ENCODE measurements at places on chromosomes 6 and 20. TPM values are rescaled to one million over a fixed set of nuclear protein-coding genes. Genes with fewer than 3 reads are reported as not detected.

GRCh38 chr6:165791876-165792437 is 128.9 kb upstream of the PDE10A start:
- no peak for DNase-seq

DNA sequence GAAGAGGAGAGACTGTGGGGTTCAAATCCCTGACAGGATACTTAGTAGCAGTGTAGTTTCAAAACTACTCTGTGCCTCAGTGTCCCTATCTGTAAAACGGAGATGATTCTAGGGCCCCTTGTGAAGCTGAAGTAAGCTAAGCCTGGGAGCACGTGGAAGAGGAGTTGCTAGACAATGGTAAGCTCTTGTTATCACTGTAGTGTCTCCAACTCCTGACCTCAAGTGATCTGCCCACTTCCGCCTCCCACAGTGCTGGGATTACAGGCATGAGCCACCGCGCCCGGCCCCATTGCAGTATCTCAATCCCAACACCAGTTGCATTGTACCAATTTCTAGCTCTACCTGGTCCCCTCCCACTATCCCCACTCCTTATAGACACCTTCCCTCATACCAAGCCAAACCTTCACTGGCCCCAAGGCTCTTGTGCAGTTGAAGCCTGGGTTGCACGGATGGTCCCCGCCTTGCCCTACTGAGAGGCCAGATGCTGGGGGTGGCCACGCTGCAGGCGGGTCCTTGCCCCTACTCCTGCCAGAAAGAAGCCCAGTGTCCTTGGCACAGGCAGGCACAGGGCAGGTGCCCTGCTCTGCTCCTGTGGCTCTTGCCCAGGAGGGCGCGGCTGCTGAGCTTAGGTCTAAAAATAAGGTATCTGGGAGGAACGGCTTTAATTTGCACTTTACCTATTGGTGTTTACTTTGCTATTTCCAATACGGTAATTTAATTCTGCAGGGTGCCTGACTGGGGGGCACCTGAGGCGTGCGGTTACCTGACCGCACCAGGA is 118.1 kb downstream of the VEGFA start:
- no peak for DNase-seq

DNA sequence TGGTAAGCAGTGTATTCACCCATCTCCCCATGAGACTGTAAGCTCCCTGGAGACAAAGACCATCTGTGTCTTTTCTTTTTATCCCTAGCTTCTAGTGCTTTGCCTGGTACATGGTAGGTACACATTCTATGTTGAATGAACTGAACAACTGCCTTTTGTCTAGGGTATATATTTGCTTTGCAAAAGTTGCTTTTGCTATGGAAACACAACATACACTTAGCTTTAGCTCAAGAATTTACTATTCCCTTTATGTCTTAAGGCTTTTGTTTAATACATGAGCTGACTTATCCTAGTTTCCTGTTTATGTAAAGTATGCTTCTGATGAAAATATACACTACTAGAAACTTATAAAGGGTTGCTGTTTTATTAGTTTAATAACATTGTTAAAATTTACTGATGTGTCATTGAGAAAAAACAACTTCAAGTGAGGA is 198.2 kb downstream of the PRL start:
- DNase-seq = no peak

GRCh38 chr20:50810842-50811241 is 16.0 kb downstream of the BCAS4 start:
- no peak for DNase-seq

GRCh38 chr6:157982102-157982562 is 469 bp downstream of the SYNJ2 start:
- peak; percentile 28 for DNase-seq

DNA sequence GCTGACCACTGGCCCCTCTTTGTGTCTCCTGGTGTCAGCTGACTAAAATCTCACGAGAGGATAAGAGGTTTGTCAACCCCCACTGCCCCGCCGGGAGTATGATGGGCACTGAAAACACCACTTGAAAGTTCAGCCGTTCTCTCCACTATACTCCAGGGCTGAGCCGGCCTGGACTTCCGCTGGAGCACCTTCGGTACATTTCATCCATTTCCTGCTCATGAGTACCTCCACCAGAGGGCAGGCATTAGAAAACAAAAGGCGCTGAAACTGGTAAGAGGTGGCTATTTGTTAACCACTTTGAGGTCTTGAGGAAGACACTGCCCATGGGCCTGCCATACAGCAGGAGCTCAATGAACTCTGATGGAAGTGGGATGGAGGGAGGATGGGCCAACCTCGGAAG is 17.9 kb upstream of the ANKRD60 start:
- DNase-seq = no peak

GRCh38 chr6:117515326-117515725 is 32.9 kb downstream of the DCBLD1 start:
- DNase-seq = no peak

GRCh38 chr6:169921853-169922824 is 170.7 kb downstream of the ERMARD start:
- no peak for DNase-seq

DNA sequence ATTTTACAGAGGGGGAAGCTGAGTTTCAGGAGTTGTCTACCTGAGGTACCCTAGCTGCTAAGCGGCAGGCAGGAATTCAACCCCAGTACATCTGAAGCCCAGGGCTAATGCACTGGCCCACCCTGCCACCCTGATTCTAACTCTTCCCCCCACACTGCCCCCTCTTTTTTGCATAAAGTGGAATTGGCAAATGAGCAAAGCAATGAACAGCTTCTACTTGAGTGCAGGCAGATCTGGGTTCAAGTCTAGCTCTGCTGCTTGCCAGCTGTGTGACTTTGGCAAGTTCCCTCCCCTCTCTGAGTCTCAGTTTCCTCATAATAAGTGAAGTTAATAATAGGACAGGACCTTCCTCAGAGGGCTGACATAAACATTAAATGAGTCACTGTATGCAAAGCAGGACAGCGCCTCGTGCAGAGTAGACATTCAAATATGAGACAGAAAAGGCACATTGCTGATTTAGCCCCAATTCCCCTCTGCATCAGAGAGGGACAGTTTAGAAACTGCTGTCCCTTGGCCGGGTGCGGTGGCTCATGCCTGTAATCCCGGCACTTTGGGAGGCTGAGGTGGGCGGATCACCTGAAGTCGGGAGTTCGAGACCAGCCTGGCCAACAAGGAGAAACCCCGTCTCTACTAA is 4.7 kb downstream of the ADA start:
- no peak for DNase-seq

DNA sequence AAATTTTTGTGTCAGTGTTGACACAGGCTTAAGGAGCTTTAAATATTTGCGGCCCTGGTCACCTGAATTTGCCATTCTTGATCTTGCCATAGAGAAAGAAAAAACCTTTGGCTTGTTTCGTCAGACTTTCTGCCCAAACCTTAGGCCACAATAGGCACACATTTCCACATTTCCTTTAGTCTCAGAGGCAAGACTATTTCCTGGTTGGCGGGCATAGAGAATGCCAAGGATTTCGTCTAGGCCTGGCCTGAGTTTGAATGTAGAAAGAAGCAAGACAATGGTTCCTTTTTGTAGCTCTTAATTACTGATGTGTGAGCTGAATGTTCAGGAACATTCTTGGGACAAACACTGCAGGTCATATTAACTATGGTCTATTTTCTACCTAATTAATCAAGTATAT is 108.1 kb downstream of the TRMT11 start:
- DNase-seq = no peak

DNA sequence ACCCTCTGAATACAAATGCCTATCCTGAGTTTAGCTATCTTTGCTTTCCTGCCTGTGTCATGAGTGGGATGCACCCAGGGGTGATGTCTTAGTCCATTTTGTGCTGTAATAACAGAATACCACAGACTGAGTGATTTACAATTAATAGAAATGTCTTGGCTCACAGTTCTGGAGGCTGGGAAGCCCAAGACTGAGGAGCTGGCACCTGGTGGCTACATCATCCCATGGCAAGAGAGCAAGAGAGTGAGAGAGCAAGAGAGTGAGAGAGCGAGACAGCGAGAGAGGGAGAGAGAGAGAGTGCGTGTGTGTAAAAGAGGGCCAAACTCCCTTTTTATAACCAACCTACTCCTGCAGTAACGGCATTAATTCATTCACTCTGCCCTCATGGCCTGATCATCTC is 76.8 kb downstream of the PRDM1 start:
- DNase-seq = no peak

DNA sequence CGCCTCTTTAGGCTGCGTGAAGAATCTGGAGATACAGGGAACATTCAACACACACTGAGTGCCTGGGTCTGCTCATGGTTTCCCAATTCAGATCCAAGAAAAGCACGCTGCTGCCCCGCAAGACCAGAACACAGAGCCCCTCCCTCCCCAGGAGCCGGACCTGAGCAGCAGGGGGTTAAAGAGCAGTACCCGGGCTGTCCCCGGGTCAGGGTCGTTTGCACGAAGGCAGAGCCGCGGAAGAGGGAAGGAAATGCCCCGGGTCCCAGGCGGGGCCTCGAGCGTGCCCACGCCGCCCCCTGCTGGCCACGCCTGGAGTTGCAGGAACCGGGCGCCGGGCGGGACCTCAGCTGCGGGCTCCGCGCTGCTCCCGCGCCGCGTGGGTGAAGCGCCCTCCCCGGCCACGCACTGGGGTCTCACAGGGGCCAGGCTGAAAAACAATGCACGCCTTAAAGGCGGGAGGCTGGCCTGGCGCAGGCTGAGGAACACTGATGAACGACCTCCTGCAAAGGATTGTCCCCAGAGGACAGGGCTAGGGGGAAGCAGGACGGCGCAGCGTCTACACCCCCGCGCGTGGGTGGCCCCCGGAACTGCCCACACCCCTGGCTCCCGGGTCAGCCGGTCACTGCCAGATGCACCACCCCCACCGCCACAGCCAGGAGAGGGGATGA is 48.9 kb downstream of the ANKRD60 start:
- peak; percentile 73 for DNase-seq

- no peak for DNase-seq
Observed at GRCh38 chr6:90895299-90896074, 308.6 kb upstream of the MAP3K7 start.

DNA sequence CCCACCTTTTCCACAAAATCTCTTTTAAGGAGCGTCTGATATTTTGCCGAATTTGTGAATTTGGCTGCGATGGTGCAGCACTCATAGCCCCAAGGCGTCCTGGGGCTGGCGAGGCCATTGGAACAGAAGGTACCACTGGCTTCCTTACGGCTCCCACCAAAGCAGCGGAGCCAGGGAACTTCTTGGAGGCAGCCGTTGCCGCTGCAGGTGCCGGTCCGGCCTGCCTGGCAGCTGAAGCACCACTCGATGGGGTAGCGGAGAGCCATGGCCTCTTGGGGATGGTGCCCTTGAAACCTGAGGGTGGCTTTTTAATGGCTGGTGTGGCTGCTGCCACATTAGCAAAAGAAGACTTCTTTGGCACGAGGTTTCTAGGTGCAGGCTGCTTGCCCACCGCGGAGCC is 29.8 kb downstream of the DIDO1 start:
- no peak for DNase-seq

DNA sequence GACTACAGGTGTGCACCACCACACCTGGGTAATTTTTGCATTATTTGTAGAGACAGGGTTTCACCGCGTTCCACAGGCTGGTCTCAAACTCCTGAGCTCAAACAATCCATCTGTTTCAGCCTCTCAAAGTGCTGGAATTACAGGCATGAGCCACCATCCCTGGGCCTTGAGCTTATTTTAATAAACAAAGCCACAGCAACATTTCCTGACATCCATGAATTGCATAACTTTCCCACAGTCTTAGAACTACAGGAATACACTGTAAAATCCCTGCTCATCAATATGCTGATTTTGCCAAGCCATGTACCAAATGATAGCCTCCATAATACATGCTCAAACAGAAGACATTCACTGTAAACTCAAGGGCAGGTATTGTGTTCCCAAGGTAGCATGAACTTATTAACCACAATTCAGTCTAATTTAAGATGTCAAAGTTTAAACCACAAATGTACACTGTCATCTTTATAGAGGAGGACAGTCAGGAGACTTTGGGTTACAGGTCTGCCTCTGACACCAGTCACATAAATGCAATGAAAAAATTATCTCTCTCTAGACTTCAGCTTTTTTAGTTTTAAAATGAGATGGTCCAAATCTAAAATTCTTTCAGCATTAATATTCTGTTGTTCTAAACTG is 40.0 kb downstream of the NUDT3 start:
- no peak for DNase-seq

GRCh38 chr20:40892642-40893041 is 136.0 kb upstream of the TOP1 start:
- no peak for DNase-seq

DNA sequence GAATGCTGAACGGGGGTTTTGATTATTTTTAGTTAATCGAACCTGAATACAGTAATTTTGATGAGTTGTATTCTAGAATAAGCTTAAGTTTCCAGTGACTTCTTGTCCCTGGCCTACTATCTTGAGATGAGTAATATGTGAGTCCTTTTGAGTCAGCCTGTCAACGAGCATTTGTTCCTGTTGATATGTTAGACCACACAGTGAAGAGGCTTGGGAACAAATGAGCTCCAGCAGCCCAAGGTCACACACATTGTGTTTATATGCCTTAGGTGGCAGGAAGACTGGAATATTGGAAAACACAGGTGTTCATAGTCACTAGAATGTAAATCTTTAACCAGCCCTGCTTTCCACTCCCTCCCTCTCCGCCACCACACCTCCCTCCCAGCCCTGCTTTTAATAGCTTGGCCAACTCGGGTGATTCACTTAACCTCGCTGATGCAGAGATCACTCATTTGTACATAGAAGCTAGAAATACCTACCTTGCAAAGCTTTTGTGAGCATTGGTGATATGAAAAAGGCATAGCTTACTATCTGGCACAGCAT is 9.1 kb downstream of the SMPDL3A start:
- DNase-seq = no peak

Gene EEF1A1
- 12,032 TPM for total RNA-seq

Data from progenitor cell of endocrine pancreas (in vitro differentiated cells).